Fibroblast of upper back skin (primary cell): ENCODE measurements at places on chromosomes 12 and 14.

DNA sequence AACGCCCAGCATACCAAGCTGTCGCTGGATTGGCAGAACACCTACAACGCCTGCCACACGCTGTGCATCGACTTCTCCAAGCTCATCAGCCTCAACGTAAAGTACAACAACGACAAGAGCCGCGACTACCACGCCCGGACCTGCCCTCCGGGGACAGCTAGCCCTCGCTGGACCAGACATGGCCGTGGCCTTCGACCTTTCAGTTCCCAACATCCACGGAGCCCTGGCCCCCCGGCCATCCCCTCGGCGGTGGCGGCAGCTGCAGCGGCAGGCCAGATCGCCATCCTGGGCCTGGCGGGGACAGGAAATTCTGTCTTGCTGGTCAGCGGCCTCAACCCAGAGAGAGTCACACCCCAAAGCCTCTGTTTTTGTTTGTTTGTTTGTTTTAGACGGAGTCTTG lies 132.6 kb upstream of the FUT8 start:
- no peak for DNase-seq

GRCh38 chr12:46983393-46983793 lies 96.0 kb upstream of the PCED1B start:
- DNase-seq: no peak

- DNase-seq: no peak
Observed at GRCh38 chr14:55581342-55581771, 1.4 kb downstream of the KTN1 start.

GRCh38 chr12:52081263-52081733 lies 1.8 kb downstream of the SMIM41 start:
- DNase-seq: no peak

GRCh38 chr12:113298861-113299545 lies 35.9 kb downstream of the SLC8B1 start:
- no peak for DNase-seq

- no peak for DNase-seq
Observed at GRCh38 chr14:21057803-21058675, at the start of gene RNASE8. TSS of gene RNASE8 (plus strand) at chr14:21057822. CDS start at chr14:21057893, 71 bp downstream.

- DNase-seq: no peak
Observed at GRCh38 chr12:75836533-75836932, 195.0 kb downstream of the PHLDA1 start.

GRCh38 chr12:6461401-6462233 lies 8.9 kb downstream of the VAMP1 start:
- no peak for DNase-seq

DNA sequence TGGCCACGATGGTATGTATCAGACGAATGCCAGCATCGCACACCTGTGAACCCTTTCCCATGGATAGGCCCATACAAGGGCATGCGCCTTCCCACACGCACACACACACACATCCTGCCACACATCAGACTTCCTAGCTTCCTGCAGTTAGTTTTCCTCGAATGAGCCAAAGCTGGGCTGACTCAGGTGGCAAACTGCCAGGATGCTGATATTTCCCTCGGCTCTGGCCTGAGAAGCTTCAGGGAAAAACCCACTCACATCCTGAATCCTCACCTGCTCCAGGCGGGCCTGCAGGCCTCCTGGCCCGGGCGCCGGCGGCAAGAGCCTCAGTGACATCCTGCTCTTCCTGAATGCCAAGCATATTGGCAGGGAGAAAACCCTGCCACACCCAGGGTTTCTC lies 22.4 kb downstream of the CALM1 start:
- DNase-seq: peak; percentile 95

DNA sequence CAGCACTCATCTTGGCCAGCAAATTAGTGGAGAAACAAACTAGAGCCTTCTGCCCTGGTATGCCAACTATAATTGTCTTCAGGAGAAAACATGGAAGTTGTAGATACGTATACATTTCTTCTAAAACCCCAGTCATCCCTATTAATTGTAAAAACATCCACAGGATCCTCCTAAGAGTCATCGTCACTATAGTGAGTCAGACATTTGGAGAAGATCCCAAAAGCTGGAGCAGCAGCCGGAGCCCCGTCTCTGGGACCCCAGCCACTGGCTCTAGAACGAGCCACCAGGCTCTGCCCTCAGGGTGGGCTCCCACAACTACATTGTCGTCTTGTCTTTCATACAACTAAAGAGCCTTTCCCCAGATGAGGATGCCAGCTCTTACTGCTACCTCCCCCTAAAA lies 15.5 kb downstream of the PRKAB1 start:
- DNase-seq: peak; percentile 41

DNA sequence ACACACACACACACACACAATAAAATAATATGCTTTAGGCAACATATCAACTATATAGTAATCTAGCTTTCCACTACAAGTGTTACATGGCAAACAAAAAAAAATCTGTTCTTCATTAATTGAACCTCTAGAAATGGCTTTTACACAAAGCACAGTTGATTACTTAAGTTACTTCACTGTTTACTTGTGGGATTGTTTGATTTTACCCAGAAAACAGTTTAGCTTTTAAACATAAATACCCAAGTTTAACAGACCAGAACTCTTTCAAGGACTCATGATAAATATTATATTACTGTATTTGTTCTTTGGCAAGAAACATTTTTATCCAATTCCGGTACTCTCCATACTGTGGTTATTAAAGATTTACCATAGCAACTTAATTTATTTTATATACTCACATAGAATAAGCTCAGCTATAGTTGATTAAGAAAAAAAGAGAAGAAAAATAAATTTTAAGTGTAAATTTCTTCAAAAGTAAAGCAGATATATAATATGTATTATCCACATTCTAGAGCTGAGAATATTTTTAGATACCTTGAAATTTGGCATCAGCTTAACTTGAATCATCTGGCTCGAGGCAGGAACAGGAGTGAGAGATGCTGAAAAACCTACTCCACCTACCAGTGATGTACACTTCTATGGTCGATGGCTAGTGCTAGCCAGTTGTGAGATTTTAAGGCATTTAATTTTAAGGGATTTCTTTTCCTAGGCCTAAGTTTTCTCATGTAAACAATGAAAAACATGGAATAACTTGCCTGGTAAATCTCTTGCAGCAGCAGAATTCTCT lies 126.0 kb downstream of the BTG1 start:
- DNase-seq: no peak

- DNase-seq: no peak
Observed at GRCh38 chr12:99759444-99759843, 111.9 kb downstream of the GARIN6 start.

DNA sequence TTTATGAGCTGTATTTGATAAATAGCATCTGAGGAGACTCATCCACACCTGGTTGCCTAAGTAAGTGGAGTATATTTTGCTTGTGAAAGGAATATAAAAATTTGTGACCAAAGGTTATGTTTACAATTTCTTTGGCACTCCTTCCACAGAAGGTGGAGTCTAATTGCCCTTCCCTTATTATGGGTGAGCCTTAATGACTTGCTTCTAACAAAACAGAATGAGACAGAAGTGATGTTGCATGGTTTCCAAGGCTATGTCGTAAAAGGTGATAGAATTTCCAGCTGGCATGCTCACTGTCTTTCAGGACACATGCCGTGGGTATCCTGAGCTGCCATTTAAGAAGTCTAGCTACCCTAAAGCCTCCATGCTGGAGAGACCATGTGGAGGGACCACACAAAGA lies 116.8 kb upstream of the ABCD2 start:
- no peak for DNase-seq

- peak; percentile 15 for DNase-seq
Observed at GRCh38 chr14:20278414-20278813, 27.3 kb downstream of the TTC5 start.

GRCh38 chr14:24093901-24094840 lies at the start of gene PCK2:
TSS of gene PCK2 (plus strand) at chr14:24094311. CDS start at chr14:24094406, 95 bp downstream.
- peak; percentile 98 for DNase-seq

DNA sequence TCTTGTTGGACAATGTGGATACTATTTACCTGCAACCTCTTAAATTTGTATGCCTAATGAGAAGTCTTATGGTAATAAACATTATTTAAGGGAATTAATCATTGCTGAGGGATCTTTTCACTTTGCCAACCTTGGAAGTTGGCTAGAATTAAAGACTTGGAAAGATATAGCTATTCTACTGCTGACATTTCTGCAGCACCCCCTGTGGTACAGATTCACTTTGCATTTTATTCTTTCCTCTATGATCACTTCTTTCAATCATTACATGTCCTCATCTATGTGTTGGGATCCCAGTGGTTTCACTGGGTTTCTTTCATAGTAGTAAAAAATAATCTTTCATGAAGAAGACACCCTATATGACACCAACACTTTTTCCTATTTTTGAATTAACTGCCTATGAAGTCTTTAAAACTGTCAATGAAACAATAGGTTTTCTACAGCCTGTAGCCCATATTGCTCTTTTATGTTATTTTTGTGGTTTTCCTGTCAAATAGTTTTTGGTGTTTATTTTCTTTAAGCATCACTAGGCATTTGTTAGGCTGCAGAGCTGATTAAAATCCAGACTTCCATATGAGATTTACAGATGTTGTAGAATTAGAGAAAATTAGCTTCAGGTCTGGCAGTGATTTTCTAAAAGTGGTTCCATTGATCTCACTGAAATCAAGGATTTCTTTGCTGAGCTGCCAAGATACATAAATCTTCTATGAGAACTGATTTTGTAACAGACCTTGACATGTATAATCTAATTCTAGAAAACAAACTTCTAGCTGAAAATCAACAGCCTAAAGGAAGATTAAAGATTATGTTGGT lies 256.1 kb downstream of the NAV3 start:
- no peak for DNase-seq

DNA sequence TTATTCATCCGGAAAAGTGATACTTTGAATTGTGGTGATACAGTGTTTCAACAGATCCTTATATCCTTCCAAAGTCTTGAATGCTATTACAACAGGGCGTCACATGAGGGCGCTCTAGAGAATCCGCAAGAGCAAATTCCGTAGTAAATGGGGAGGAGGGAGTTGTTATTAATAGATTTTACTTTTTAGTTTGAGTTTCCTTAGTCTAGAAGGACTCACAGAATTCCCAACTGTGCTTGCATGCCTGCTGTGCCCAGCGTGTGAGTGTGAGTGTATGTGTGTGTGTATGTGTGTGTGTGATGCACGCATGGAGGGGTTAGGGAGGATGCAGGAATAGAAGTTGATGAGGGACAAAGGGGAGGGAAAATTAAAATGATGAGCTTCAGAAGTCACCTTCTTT lies 375.3 kb downstream of the C12orf75 start:
- peak; percentile 76 for DNase-seq

DNA sequence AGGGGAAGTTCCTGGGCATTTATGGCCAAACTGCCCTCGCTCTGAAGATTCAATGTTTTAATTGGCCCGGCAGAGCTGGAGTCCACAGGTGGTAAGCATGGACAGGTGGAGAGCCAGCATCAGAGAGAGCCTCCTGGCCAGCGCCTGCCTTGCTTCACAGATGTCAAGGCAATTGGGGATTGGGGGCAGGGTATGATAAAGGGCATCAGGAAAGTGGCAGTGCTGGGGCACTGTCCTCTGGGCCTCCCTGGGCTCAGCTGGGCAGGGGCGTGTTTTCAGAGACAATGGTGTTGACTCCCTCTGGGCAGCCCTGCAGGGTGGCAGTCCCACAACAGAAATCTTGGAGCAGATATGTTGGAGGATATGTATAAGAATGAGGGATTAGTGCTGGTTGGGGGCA lies 237.3 kb downstream of the CACNA1C start:
- no peak for DNase-seq

DNA sequence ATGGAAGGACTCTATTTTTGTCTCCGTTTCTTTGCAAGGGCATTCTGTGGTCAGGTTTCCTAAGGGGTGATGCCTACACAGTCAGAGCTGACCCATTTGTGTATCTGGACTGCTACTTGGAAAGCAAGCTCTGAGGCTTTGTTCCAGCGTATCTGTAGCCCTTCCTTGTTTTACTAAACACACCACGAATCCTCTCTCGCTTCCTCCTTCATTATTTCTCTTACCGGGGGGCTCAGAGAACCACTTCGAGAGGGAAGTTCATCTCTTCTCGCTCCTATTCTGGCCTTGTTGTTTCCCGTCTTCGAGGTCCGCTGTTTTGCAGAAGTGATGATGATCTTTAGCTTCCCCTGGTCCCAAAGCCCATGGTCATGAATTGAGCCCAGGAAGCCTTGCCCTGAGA lies 164.7 kb downstream of the SSPN start:
- DNase-seq: no peak
